OCI-LY7 (cell line): ENCODE measurements at places on chromosomes 11 and 22. TPM values are rescaled to one million over a fixed set of nuclear protein-coding genes. Genes with fewer than 3 reads are reported as not detected.

- DNase-seq = peak; percentile 86
These were observed 177.6 kb downstream of the IGLL1 start for GRCh38 chr22:23402275-23403151.

DNA sequence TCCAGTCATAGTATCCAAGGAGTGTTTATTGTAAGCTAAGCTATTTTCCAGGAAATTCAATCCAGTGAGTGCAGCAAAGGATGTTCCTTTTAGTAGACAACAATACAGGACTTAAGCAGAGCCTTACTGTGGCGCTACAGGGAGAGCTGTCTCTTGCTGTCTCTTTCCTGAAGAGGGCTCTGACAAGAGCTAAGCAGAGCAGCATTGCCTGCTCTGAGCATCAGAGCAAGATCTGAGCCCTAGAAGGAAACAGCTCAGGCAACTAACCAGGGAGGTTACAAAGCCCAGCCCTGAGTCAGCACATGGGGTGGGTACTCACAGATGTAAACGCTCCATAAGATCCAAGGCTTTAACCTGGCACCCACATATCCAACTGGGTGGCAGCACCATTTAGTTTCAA lies 8.0 kb downstream of the LAYN start:
- DNase-seq = no peak

DNA sequence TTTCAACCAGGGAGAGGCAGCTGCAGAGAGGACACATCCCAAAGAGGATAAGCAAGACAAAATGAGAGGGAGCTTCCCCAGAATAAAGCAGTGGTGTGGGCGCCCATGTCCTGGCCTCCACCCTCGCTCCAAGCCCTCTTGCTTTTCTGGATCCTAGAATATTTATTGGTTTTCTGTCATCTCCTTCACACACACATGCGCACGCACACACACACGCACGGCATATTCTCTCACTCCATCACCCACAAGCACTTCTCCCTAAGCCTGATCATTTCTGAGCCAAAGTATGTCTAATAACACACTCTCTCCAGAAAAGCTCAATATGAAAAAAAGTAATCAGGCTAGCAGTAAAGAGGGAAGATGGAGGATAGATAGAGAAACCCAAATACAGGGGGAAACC lies 7.6 kb downstream of the IGSF9B start:
- DNase-seq = no peak

DNA sequence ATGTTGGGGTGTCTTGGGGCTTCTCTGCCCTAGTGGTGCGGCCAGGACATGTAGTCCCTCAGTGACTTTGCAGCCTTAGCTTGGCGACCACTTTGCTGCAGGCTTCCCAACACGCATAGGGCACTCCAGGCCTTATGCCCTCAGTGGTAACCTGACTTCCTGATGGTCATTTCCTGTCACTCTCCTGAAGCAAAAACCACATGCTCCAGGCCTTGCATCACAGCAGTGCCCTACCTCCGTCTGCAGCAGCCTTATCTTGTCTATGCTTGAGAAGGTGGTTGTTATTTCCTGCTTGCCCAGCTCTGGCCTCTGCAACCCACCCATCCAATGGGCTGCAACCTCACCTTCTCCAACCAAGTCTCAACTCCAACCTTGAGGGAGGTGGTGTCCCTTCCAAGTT lies 33.4 kb upstream of the PISD start:
- no peak for DNase-seq

Gene RAPSN
- total RNA-seq = not detected in 2 replicates

Gene KRTAP5-10
- not detected in 2 replicates for total RNA-seq

Gene ZNF214
- total RNA-seq = not detected in 2 replicates

GRCh38 chr11:35407041-35407440 lies 12.3 kb downstream of the SLC1A2 start:
- DNase-seq = no peak

Gene CECR2
- 0.53 and 0.63 TPM in 2 replicates for total RNA-seq

Gene TRIM48
- not detected in 2 replicates for total RNA-seq

- no peak for DNase-seq
These were observed 134.2 kb upstream of the CARD18 start for GRCh38 chr11:105273660-105274280.

Gene OSM
- 0.79 and 0.91 TPM in 2 replicates for total RNA-seq

Gene MUC5AC
- not detected in 2 replicates for total RNA-seq

DNA sequence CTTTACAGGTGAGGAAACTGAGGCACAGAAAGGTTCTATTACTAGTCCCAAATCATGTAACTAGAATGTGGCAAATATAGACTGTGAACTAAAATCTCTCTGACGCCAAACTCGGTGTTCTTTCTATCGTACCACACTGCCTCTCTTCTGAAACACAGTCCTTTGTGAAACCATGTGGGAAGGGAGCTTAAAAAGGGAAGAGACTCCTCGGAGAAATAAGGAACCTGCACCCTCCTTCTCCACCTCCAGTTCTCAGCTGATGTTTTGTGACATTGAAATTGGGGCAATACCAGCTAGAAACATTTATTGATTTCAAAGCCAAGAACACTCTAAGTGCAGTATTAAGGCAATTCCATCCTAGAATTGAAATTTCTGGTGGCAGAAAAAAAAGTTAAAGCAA lies 76.4 kb upstream of the DRD2 start:
- no peak for DNase-seq

DNA sequence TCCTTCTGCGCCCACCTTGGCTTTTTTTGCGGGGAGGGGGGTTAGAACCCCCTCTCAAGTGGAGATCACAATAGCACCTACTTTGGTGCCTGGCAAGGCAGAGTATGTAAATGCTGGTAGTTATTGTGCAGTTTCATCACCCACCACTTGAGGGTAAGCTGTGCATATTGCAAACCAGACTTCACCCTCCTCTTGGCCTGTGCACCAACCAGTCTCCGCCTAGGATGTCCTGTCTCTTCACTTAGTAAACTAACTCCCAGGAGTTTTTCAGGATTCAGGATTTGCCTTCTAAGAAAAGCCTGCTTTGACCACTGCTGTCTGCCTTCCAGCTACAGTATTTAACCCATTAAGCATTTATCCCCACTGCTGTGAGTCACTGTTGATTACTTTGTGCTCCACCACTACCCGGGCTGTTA lies 2.0 kb upstream of the UBXN1 start:
- DNase-seq = peak; percentile 85

DNA sequence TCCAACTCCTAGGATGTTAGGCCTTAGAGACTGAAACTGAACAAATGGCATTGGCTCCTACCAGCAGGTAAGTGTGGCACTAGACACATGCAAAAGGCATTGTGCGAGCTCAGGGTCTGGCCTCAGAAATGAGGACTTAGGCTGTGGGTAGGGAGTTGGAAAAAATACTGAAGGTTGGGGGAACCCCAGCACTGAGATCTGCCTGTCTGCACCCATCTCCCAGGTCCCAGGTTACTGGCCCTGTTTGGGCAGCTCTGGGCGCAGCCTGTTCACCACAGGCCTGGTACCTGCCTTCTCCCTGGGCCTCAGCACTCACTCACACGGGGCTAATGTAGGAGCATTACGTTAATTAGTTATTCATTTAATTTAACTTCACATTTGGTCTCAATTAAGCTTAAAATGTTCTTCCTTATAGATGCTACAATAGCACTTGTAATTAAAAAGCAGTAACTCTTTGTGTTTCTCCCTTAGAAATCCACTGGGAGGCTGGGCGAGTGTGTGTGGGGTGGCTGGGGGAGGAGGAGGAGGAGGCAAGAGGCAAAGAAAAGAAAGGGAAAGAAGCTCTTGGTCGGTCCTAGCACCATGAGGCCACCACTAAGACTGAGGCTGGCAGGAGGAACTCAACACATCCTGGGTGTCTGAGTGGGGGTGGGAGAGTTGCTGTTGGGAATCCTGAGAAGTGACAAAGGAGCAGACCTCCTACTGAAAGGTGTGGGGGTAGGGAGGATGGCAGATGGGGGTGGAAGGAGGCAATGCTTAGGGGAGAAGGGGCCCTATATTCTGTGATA lies 19.4 kb downstream of the TMEM218 start:
- DNase-seq = no peak

DNA sequence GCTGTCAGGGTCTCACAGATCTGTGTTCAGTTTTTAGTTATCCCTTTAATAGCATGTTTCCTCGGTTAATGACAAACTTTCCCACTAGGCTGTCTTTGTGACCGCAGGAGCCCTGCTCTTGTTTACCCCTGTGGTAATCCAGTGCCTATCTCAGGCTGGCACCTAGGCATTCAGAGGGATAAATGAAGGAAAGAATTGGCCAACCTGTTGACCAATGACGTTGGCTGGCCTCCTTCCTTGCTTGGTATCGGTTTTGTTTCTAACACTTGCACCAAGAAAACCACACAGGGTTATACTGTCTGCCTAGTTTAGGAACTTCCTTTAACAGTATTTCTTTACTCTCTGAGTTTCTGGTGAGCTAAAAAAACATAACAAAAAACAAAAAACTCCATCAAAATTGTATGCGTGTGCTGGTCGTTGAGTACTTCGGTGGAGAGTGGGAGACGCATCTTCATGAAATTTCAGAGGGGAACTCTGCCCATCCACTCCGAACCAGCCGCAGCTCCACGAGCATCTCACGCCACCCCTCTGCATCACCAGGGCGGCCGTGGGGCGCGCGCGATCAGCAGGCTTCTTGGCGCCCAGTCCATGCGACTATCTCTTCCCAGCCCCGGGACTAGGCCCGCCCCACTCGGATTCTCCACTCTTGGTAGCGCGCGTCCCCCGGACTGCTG lies 563 bp upstream of the ENDOD1 start:
- DNase-seq = no peak
